ENCODE measurements at places on chromosomes 6 and 20.

- no peak for DNase-seq
Measured at GRCh38 chr6:130047088-130047995, 29.0 kb downstream of the L3MBTL3 start.

DNA sequence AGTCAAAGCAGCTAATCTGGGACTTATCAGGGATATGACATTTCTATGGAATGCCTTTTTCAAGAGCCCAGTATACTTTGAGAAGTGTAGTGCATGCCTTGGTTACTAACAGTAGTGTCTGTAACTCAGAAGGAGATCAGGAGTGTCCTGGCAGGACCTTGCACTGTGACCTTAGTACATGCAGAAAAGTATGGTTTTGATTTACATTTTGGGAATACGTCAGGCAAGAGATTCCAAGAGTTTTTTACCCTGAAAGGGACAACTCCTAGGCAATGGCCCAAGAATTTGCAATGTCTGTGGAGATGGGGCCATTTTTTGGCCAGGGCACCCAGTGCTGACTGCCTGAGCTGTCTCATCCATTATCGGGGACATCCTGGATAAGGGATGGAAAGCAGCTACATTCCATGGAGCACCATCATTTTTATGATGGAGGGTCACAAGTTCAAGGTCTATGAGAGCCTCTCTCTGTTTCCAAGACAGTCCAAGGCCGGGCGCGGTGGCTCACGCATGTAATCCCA is 80.2 kb downstream of the FAM50B start:
- DNase-seq, result no peak

DNA sequence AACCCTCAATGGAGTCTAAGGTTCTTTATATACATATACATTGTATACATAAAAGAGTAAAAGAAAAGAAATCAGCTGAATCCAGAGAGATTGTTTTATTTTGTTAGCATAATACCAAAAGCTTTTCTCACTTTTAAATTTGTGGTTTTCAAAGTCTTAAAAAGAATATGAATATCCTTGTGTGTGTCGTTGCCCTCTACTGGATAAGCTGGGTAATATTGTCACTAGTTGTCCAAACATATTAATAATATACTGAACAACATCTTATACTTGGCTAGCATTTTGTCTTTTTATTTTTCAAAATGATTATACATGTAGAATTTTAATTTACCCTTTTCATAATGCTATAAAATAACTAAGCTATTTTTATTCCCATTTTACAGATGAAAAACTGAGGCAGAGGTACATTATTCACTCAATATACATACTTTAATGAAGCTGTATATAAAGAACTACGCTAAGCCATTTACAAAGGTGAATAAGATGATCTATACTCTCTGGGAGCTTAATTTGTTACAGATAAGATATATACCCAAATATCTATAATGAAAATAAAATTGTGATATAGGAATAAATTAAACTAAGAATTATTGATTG is 531.7 kb downstream of the TFAP2B start:
- no peak for DNase-seq

- no peak for DNase-seq
Measured at GRCh38 chr6:40720375-40720748, 133.2 kb upstream of the LRFN2 start.

GRCh38 chr6:3721810-3722621 is 29.5 kb downstream of the PXDC1 start:
- DNase-seq, result no peak

GRCh38 chr20:843912-844311 is 10.4 kb downstream of the FAM110A start:
- DNase-seq, result no peak

DNA sequence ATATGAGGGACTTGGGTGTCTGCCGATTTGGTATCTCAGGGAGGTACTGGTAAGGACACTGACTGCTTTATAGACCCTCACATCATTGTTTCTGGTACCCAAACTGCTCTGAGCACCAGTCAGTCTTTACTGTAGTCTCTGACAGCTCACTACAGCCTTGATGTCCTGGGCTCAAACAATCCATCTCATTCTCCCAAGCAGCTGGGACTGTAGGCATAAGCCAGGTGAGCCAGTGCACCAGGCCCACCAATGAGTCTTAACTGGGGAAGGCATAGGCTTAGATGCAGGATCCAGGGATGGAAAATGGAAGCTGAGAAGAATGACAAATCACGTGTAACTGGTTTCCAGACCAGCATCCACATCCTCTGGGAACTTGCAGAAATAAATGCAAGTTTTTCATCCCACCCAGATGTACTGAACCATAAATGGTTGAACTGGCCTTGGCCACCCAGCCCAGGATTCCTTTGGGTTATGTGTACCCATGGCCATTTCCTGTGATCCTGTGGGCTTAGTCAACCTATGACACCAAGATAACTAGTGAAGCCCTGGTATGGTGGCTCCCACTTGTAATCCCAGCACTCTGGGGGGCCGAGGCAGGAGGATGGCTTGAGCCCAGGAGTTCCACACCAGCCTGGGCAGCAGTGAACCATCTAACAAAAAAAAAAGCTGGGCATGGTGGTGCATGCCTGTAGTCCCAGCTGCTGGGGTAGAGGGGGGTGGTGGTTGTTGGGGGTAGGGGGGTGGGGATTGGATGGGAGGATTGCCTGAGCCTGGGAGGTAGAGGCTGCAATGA is 5.8 kb downstream of the TUBB start:
- no peak for DNase-seq
